HS-27A (cell line): ENCODE measurements at places on chromosomes 16 and 17.

DNA sequence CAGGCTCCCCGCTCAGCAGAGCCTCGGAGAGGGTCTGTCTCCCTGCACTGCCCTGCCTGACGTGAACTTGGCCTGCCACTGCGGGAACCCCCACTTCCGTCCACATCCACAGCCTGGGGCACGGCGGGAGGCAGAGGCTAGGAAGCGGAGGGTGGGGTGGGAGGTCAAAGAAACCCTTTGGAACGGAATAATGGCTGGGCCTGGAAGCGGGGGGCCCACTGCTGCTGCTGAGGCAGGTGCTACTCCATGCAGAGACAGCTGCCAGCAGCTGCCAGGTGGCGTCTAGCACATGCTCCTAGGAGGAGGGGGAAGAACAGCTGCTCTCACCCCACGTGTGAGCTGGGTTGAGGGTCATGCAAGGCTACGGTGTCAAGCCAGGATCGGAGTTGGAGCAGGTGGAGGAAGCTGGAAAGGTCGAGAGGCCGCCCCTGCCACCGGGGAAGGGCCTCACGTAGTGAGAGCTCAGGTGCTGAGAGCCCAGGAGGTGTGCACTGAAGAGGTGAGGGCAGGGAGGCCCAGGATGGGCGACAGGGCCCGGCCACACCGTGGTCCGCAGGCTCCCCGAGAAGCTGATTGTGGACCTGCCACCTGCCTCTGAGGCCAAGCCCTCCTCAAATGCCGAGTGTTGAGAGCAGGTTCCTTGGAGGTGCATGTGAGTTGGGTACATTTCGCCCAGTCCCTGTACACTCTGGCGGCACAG, 9.8 kb downstream of the FSCN2 start:
- no peak for DNase-seq

DNA sequence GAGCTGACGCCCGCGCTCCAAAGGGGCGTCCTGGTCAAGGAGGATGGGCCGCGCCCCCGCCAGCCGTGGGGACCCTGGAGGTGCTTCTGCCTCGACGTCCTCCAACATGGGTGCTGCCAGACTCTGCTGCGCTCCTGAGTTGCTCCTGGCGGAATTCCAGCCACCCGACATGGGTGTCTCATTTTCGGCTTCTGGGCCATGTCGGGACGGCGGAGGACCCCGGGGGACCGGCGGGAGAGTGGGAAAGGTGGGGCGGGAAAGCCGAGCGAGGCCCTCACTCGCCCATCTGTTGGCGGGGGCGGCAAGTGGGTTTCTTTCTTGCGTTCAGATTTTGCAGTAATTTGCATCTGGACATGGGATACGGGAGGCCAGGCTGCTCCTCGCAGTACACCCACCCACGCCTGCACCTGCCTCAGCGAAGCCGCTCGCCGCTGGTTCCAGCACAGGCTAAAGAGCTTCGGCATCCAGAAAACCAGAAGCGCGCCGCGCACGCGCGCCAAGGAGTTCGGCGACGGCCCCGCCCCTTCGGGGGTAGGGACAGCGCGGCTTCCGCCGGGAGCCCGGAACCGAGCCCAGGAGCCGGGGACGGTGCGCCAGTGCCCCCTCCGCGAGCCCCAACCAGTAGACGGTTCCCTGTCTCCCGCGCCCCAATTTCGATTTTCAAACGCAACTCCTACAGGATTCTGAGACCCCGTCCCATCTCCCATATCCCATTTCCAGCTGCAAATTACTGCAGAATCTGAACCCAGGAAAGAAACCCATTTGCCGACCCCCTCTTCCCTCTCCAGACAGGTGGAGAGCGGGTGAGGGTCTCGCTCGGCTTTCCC, at the start of gene ARMC7:
Gene ARMC7, plus strand, starts transcription at position 563 of the 827 bp plus-strand sequence. CDS start 320 bp downstream, outside the sequence.
- peak; percentile 53 for DNase-seq

- DNase-seq: no peak
Measured at GRCh38 chr17:57956291-57957119, 1.3 kb upstream of the CUEDC1 start.

GRCh38 chr16:68900009-68900408, 56.7 kb downstream of the TANGO6 start:
- no peak for DNase-seq

DNA sequence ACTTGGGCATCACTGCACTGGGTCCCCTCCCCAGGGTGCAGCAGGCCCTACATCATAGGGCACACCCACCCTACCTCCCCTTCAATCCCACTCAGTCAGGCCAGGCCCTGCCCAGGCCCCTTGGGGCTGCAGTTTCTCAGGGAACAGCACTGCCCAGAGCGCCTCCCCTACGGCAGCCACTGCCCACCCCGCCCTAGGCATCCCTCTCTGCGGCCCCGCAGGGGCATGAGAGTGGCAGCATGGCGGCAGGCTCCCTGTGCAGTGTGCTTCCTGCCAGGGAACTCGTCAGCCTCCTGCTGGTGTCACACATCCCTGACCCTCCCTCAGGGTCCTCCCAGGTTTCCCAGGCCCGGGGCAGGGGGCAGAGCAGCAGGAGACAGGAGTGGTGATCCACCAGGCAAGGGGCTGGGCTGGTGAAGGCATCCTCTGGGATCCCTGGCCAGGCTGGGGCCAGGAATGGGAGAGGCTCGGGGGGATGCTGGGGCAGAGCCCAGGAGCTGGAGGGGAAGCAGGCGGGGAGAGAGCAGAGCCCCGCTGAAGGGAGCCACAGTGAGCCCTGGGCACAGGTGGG, 16.2 kb upstream of the BAHCC1 start:
- no peak for DNase-seq

GRCh38 chr17:6753006-6753445, 2.8 kb upstream of the XAF1 start:
- DNase-seq: peak; percentile 45

DNA sequence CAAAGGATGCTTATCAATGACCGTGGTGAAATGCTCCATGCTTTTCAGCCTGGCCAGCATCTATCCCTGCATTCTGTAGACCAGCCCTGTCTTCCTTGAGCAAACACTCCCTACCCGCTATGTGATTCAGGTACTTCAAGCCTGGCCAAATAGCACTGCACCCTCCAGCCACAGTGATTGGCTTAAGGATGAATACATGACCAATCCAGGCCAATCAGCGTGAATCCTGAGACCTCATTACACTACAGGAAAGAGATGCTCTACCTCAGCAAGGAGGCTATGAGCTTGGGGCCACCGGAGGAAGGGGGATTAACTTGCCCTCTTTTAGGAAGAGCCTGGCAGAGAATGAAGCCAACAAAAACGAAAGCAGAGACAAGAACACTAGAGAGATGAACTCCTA, 162.5 kb downstream of the ZNF423 start:
- DNase-seq: no peak

- no peak for DNase-seq
Measured at GRCh38 chr17:35021520-35022380, 41.4 kb downstream of the LIG3 start.

GRCh38 chr16:21026846-21027245, 123.8 kb downstream of the DNAH3 start:
- DNase-seq: no peak

DNA sequence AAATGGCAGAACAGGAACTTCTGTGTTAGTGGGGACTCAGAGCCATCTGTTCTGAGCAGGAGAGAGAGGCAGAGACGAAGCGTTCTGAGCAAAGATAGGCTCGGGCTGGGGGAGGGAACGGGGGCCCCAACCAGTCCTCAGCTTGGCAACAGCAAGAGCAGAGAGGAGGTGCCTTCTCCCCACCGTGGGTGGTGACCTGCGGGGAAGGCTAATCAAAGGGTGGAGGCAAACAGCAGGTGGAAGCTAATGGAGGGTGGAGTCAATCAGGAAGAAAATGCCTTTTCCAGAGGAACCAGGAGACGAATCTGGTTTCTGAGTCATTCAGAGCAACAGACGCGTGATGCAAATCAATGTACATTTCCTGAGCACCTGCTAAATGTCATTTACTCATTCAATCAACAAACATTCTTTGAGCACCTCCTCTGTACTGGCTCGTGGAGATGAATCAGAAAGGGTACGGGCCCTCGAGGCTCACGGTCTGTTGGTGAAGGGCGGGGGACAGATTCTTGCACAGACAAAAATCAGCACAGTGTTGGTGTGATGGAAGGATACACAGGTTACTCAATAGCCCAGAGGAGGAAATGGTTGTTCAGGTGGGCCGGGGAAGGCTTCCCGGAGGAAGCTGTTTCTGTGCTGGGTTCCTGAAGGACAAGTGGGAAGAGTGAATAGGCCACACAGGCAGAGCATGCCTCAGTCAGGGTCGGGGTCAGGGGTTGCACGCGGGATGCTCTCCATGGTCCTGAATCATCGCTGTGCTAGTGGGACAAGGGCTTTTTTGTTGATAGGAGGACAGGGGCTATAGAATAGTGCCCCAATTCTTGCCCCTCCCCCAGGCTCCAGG, 5.7 kb upstream of the SPNS2 start:
- no peak for DNase-seq
